NCI-H1694 (cell line): ENCODE measurements at places on chromosomes 11 and 22.

GRCh38 chr11:75677275-75677674 lies 8.4 kb upstream of the MAP6 start:
- DNase-seq = no peak

GRCh38 chr11:119089319-119089718 lies 4.6 kb downstream of the HMBS start:
- no peak for DNase-seq

GRCh38 chr22:42695294-42695693 lies 25.4 kb downstream of the A4GALT start:
- DNase-seq = no peak

- no peak for DNase-seq
These were observed 117.6 kb upstream of the ARHGAP20 start for GRCh38 chr11:110829873-110830272.

DNA sequence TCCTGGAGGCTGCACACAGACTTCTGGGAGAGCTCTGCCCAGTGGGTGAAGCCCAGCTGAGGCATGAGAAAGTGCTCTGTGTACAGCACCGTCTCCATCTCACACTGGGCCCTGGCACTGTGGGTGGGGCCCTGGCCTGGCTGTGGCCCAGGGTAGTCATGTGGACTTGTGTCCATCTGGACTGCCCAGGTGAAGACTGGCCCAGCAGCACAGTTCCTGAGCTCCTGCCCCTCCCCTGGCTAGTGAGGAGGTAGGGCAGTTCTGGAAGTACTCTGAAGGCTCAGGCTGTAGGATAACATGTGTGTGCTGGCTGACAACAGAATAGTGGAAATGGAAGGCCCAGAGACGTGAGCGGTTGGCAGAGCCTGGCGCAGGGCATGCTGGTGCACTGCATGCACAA lies 35.4 kb downstream of the RSPH14 start:
- no peak for DNase-seq

- DNase-seq = no peak
These were observed 647 bp downstream of the SWAP70 start for GRCh38 chr11:9664276-9665171.

DNA sequence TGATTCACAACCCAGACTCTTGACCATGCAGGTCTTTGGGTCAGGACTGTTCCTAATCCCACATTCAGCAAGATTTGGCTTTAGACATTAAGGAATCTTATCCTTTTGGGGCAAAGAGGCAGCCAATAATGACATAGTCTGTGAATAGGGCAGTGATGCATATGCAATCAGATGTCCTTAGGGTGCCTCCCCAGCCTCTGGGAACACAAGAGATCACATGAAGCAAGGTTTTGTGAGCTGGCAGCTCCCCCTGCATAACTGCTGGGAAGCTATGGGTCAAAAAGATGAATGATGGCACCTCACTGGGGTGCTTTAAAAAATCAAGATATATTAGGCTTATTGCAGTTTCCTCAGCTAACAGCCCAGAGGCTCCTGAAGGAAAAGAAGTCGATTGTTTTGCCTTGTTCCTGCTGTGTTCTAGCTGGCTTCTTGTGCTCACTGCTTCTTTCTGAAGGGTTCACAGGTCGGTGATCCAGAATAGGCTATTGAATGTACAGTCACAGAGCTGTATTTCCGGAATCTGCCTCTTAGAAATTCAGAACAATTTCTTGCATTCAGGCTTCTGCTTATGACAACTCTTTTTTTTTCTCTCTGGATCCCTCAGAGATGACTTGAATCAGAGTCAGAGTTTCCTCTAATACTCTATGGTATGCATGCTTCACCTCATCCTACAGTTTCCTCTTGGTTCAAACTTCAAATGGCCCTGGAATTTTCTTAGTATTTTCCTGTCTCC lies 31.7 kb downstream of the INSC start:
- DNase-seq = no peak

DNA sequence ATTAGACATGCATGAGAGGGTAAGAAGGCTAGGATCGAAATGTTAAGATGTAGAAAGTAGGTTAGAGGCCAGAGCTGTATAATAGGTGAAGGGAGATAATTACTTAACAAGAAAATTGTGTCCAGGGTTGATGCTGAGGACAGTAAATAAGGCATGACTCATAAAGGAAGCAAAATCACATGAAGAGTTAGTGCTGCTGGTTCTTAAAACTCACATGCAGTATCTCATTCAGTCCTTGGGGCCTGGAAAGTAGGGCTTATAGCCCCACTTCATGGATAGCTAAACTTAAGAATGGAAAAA lies 130.2 kb downstream of the NCAM1 start:
- no peak for DNase-seq

- DNase-seq = no peak
These were observed 31.9 kb downstream of the ATG13 start for GRCh38 chr11:46649180-46649738.

DNA sequence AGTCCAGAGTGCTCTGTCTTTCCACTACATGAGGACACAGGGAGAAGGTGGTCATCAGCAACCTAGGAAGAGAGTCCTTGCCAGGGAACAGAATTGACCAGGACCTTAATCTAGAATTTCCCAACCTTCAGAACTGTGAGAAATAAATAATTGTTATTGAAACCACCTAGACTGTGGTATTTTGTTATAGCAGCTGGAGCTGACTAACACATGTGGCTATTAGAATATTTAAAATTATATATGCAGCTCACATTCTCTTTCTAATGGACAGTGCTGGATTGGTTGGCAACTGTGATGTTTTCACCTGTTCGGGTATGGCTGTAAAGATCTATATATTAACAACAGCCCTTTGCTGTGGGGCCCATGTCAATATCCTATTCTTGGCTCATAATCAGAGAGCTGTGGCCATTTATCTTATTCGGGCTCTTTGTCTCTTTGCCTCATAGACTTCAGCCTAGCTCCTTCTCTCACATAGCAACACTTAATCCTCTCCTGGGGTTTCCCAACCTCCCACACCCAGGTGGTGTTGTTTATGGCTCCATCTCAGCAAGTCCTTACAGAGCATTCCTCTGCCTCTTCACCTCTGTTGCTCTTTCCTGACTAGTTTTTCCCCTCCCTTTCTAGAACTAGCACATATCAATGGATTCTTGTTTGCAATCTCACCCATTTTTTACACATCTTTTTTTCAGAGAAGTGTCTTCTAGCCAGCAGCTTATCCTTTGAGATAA lies 46.4 kb upstream of the AMOTL1 start:
- no peak for DNase-seq

- no peak for DNase-seq
These were observed 136.1 kb downstream of the EHF start for GRCh38 chr11:34757026-34757451.

DNA sequence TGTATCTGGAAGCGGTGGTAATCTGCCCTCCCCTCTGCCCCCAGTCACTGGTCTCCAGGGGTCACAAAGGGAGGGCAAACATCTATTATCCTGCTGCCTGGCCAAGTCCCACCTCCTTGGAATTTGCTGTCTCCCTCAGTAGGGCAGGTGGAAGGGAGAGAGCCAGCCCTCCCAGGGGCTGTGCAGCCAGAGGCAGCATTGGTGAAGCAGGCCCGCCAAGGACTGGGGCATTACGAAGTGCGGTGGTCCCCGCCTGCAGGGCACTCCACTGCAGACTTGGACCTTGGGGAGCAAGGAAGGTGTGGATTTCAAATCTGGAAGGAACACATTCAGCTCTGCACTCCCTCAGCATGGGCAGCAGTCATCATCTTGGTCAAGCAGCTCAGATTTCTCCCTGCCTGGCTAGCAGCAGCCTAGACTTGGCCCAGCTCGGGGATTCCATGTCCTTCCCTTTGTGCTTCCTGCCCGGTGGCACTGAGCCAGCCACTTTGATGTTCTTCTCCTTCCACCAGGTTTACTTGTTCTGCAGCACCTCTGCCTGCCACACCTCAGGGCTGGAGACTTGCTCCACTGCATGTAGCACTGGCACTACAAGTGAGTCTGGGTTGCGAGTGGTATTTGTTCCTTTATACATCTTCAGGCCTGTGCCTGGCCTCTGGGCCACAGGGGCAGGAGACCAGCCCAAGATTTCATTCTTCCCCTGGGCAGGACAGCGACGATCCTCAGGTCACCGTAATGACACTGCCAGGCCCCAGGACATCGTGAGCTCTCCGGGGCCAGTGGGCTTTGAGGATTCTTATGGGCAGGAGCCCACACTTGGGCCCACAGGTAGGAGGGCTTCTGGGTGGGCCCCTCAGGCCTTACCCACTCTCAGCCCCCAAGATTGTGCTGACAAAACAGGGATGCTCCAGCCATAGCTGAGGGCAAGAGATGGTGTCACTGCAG lies 7.4 kb downstream of the ZP1 start:
- DNase-seq = no peak
